Neural cell (in vitro differentiated cells): ENCODE measurements at places on chromosomes 2 and 18. TPM values are rescaled to one million over a fixed set of nuclear protein-coding genes. Genes with fewer than 3 reads are reported as not detected.

Gene IHH
- polyA plus RNA-seq: 0.36 TPM in 1 of 2 replicates, not detected in the other

Gene DYSF
- 0.04 TPM in 1 of 2 replicates, not detected in the other for polyA plus RNA-seq

Gene ADCY3
- 28.8 and 33.2 TPM in 2 replicates for polyA plus RNA-seq

Gene DPYSL5
- polyA plus RNA-seq: 111 and 157 TPM in 2 replicates

Gene C1QL2
- polyA plus RNA-seq: not detected in 2 replicates

Gene RAB27B
- polyA plus RNA-seq: 37.3 and 53.4 TPM in 2 replicates

Gene BOD1L2
- polyA plus RNA-seq: not detected in 2 replicates

Gene SPATA3
- polyA plus RNA-seq: not detected in 2 replicates

Gene MGAT4A
- 29.9 and 54.8 TPM in 2 replicates for polyA plus RNA-seq

Gene GALNT5
- polyA plus RNA-seq: not detected in 2 replicates

Gene LRATD1
- 75.3 and 81.4 TPM in 2 replicates for polyA plus RNA-seq

Gene ASPRV1
- polyA plus RNA-seq: 6.3 and 7.7 TPM in 2 replicates

Gene CDH7
- polyA plus RNA-seq: 6.3 and 7.4 TPM in 2 replicates

Gene ABCB11
- not detected in 2 replicates for polyA plus RNA-seq

Gene SERPINB12
- polyA plus RNA-seq: not detected in 2 replicates

Gene ALLC
- polyA plus RNA-seq: 0.33 TPM in 1 of 2 replicates, not detected in the other
